ENCODE measurements at places on chromosomes 2 and 18. TPM values are rescaled to one million over a fixed set of nuclear protein-coding genes. Genes with fewer than 3 reads are reported as not detected.

Gene DSG2
- 1.3 TPM for total RNA-seq

Gene VIT
- not detected for total RNA-seq

Gene CDKL4
- total RNA-seq = not detected

Gene RUFY4
- total RNA-seq = 1.6 TPM

Gene KIF1A
- total RNA-seq = 4.6 TPM

Gene NLRC4
- 0.23 TPM for total RNA-seq

Gene ALPP
- not detected for total RNA-seq

Gene FEV
- total RNA-seq = not detected

Gene LRPPRC
- 189 TPM for total RNA-seq

Gene FSIP2
- total RNA-seq = 0.28 TPM

- no peak overlapping the region for H3K4me3 ChIP-seq
- H3K4me1 ChIP-seq = no peaks in the 10 kb centered on the region
Measured at GRCh38 chr18:77320971-77321559, 71.4 kb downstream of the GALR1 start.

DNA sequence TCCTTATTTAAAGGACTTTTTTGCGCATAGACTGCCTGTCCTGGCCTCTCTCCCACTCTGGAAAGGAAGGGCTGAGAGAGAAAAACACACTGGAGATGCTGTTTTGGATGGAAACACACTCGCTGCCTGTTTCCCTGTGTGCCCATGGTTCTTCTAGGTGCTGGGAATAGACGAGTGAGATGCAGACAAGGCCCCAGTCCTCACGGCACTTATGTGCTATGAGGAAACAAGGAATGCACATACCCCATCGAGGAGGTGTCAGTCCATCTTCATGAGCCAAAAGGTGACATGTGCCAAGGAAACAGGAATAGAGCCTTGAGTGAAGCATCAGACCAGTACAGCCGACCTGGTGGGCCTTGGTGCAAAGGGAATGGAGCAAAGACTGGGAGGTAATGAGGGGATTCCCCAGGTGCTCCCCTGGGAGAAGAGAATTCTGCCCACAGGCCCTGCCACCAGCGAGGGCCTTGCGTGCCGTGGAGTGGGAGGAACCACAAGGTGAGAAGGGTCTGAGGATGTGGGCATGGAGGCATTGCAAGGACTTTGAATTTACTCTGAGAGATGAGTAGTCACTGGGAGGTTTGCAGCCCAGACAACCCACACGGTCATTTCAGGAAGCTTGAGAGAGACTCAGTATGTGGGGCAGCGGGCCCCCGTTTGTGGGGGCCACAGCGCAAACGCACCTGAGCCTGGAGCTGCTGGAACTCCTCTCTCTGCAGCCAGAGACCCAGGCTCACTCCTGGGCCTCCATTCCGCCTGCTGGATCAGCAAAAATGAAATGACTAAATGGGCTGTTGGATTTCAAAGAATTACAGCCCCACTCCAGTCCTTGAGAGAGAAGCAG is 197.5 kb upstream of the COPS8 start:
- H3K27me3 ChIP-seq = peaks cover 4% of the 10 kb centered on the region
- no peak overlapping the region for H3K4me3 ChIP-seq
- no peaks in the 10 kb centered on the region for H3K4me1 ChIP-seq
- no peak overlapping the region for H3K27ac ChIP-seq

DNA sequence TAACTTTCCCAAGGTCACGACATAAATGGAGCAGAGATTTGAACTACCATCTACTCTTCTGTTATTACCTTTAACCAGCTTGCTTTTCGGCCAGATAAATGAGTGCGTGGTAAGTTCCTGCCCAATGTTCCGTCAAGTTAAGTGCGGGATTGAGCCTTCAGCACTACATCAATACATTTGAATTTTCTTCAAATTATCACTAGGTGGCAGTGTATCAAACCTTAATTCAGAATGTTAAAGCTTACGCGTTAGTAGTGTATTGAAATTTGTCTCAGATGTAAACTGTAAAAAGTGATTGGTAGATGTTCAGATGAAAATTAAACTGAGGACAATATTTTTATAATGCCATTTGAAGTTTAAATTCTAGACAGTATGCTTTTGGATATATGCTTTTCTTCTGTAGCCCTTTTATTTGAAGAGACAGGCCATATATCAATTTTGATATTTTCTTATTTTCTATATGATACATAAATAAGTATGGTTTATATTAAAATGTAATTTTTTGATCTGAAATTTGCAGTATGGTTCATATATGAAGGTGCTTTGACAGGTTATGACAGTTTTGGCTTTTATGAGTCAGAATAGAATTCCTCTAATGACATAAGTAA is 681.3 kb downstream of the ADCYAP1 start:
- peaks cover 7% of the 10 kb centered on the region for H3K27me3 ChIP-seq
- no peak overlapping the region for H3K27ac ChIP-seq
- H3K36me3 ChIP-seq = no peaks in the 10 kb centered on the region
- no peaks in the 10 kb centered on the region for H3K4me1 ChIP-seq
- no peak overlapping the region for H3K4me3 ChIP-seq

GRCh38 chr2:217396165-217396564 is 536.3 kb upstream of the TNP1 start:
- H3K4me3 ChIP-seq = no peak overlapping the region
- H3K36me3 ChIP-seq = peaks cover 1% of the 10 kb centered on the region
- no peak overlapping the region for H3K27ac ChIP-seq
- no peak for DNase-seq

DNA sequence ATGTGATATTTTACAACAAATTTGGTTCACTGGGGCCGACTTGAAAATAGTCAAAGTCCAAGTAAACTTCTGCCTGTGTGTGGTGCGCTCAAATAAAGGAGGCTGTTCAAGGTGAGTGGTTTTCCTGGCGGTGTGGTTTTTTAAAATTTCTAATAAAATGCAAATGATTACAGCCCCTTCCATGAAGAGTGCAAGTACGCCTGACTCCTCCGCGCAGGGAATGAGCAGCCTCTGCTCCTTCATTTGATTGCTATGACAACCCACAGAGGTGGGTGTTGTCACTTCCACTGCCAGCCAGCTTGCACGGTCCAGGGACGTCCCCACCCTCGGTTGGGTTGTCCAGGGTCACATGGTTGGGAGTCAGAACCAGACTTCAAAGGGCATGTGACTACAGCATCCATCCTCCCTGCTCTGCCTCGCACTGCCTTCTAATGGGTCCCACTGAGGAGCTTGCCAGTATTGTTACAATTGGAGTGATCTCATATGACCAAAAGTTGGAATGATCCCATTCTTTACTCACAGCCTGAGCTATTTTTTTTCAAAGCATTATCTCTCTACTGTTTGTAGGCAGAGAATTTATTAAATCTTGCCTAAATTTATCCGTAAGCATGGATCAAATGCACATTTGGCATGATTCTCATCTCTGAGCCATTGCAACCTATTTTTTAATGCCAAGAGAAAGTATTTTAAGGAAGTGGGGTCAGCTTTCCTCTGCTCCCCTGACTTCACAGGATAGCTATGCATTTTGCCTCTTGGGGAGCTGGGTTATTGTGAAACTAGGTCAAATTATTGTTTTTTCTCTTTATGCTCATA is 121.3 kb downstream of the AGAP1 start:
- peaks cover 6% of the 10 kb centered on the region for H3K27me3 ChIP-seq
- no peaks in the 10 kb centered on the region for H3K4me1 ChIP-seq
- no peaks in the 10 kb centered on the region for H3K36me3 ChIP-seq
- H3K27ac ChIP-seq = no peak overlapping the region
- H3K4me3 ChIP-seq = no peak overlapping the region

DNA sequence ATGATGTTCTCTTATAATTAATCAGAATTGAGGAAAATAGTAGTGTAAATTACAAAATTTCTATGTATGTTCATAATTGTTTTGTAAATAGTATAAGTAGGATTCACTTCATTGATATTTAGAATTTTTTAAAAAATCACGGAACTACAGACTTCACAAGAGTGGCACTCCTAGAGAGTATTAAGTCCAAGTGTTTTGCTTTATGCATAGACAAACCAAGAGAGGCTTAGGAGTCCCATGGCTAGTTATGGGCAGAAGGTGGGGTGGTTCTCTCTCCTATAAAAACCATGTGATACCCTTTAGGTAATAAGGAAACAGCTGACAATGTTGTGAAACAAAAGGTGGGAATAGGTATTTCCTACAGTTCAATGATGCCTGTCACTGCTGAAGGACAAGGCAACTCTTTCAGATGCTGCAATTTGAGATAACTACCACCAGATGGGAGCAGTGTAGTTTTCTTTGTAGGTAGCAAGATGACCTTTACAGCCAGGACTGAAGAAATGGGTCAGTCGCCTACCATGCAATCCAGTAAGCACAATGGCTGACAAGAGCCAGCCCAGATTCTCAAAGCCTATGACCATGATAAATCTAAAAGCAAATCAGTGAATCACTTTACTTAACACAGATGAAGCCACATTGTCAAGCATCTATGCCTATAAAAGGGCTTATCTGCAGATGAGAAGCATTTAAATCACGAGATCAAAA is 83.9 kb downstream of the AAK1 start:
- no peaks in the 10 kb centered on the region for H3K27me3 ChIP-seq
- H3K36me3 ChIP-seq = peaks cover 21% of the 10 kb centered on the region
- H3K4me3 ChIP-seq = no peak overlapping the region
- peak overlapping the region; percentile 58 for H3K27ac ChIP-seq
- H3K4me1 ChIP-seq = peaks cover 87% of the 10 kb centered on the region

- no peak overlapping the region for H3K4me3 ChIP-seq
- no peak overlapping the region for H3K27ac ChIP-seq
- peaks cover 12% of the 10 kb centered on the region for H3K27me3 ChIP-seq
- H3K4me1 ChIP-seq = no peaks in the 10 kb centered on the region
- no peaks in the 10 kb centered on the region for H3K36me3 ChIP-seq
Measured at GRCh38 chr18:58796220-58796619, 68.5 kb upstream of the ZNF532 start.

GRCh38 chr18:10343778-10344177 is 110.7 kb upstream of the APCDD1 start:
- H3K4me1 ChIP-seq = no peaks in the 10 kb centered on the region
- DNase-seq = no peak
- no peaks in the 10 kb centered on the region for H3K36me3 ChIP-seq
- no peak overlapping the region for H3K4me3 ChIP-seq

DNA sequence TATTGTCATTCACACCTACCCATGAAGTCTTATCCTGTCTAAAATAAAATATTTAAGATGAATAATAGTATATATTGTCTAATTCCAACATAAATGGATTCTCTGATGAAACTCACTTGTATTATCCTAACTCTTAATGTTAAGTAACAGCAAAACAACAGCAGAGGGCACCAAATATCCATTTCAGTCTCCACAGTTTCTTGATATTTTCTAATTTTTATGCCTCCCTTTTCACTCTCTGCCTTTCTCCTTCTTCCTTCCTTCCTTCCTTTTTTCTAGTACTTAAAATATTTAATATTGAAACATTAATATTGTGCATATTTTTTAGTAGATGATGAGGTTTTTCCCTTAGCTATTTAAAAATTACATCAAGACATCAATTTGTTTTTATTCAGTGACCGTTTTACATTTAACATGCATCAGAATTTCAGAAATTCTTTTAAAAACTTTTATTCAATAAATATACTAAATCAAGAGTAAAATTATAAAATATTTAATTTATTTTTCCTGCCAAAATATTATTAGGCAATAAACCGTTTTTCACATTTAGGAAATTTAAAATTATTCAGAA is 97.6 kb downstream of the WDR7 start:
- no peaks in the 10 kb centered on the region for H3K36me3 ChIP-seq
- no peak for DNase-seq

GRCh38 chr2:20135631-20136050 is 84.2 kb upstream of the LAPTM4A start:
- DNase-seq = peak; percentile 72
- H3K27me3 ChIP-seq = peaks cover 8% of the 10 kb centered on the region
- no peaks in the 10 kb centered on the region for H3K4me1 ChIP-seq
- H3K27ac ChIP-seq = no peak overlapping the region
- no peaks in the 10 kb centered on the region for H3K36me3 ChIP-seq
- H3K4me3 ChIP-seq = no peak overlapping the region

- DNase-seq = no peak
- H3K27me3 ChIP-seq = no peaks in the 10 kb centered on the region
- no peaks in the 10 kb centered on the region for H3K4me1 ChIP-seq
- H3K4me3 ChIP-seq = no peak overlapping the region
Measured at GRCh38 chr18:6610466-6610865, 119.0 kb upstream of the ARHGAP28 start.

GRCh38 chr2:62056341-62056740 is 139.6 kb upstream of the B3GNT2 start:
- H3K27me3 ChIP-seq = no peaks in the 10 kb centered on the region
- H3K4me1 ChIP-seq = peaks cover 16% of the 10 kb centered on the region
- no peak for DNase-seq

- no peak overlapping the region for H3K27ac ChIP-seq
- H3K4me3 ChIP-seq = no peak overlapping the region
Measured at GRCh38 chr2:235500761-235501672, 7.2 kb downstream of the AGAP1 start.

DNA sequence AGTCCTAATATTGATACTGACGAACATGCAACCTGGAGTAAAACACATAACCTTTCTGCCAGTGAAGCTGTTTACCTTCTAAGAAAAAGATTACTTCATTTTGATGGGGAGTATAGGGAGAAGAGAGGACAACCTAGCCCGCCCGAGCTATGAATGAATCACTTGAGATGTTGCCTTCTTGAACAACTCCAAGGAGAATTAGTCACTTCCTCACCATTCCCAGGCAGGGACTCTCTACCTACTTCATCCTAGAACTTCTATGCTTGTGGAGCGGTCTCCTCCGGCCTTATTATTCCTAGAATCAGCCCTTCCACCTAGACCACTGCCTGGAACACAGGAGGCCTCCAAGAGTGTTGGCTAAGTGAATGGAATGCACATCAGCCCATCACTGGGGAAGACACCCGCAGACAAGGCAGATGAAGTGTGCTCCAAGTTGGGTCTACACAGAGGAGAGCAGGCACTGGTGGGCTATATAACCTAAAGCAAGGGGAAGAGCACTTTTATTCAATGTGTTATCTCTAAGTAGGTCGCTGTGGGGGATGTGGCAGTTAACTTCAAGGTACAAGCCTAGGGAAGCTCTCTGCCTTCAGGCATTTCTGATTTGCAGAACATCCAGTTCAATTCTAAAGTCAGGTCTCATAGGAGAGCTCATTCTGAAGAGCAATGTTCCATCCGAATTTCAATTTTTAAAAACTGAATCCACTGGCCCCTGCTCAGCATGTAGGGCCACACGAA is 57.4 kb downstream of the STK39 start:
- H3K27ac ChIP-seq = no peak overlapping the region
- peaks cover 6% of the 10 kb centered on the region for H3K36me3 ChIP-seq
- H3K4me1 ChIP-seq = peaks cover 63% of the 10 kb centered on the region
- no peak for DNase-seq
- H3K27me3 ChIP-seq = no peaks in the 10 kb centered on the region

- H3K36me3 ChIP-seq = no peaks in the 10 kb centered on the region
- no peak overlapping the region for H3K4me3 ChIP-seq
- H3K4me1 ChIP-seq = no peaks in the 10 kb centered on the region
Measured at GRCh38 chr2:129721846-129722245, 257.6 kb upstream of the RAB6C start.
